ENCODE measurements at places on chromosomes 7 and 10.

- peak; percentile 42 for DNase-seq
Observed at GRCh38 chr10:66925896-66926715, at the start of gene LRRTM3. Gene LRRTM3 (plus strand): TSS chr10:66926036.

DNA sequence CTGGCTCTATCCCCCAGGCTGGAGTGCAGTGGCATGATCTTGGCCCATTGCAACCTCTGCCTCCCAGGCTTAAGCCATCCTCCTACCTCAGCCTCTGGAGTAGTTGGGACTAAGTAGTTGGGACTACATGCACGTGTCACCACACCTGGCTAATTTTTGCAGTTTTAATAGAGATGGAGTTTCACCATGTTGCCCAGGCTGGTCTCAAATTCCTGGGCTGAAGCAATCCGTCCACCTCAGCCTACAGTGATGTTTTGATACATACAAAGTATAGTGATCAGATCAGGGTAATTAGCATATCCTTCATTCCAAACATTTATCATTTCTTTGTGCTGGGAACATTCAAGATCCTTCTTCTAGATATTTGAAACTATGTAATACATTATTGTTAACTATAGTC is 22.5 kb upstream of the TNKS2 start:
- peak; percentile 7 for DNase-seq

DNA sequence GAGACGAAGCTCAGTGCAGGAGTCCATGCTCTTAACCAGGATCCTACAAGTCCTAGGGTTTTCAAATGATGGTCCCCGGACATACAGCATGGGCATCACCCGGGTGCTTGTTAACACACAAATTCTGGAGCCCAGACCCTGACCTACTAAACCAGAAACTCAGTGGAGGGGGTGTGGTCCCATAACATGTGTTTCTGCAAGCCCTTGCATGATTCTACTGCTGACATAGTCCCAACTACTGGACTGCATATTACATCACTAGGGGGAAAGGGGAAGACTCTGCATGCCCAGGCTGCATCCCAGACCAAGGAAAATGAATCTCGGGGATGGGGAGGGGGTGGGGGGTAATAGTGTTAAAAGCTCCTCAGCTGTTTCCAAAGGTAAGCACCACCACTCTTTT is 40.3 kb downstream of the GRB10 start:
- no peak for DNase-seq

DNA sequence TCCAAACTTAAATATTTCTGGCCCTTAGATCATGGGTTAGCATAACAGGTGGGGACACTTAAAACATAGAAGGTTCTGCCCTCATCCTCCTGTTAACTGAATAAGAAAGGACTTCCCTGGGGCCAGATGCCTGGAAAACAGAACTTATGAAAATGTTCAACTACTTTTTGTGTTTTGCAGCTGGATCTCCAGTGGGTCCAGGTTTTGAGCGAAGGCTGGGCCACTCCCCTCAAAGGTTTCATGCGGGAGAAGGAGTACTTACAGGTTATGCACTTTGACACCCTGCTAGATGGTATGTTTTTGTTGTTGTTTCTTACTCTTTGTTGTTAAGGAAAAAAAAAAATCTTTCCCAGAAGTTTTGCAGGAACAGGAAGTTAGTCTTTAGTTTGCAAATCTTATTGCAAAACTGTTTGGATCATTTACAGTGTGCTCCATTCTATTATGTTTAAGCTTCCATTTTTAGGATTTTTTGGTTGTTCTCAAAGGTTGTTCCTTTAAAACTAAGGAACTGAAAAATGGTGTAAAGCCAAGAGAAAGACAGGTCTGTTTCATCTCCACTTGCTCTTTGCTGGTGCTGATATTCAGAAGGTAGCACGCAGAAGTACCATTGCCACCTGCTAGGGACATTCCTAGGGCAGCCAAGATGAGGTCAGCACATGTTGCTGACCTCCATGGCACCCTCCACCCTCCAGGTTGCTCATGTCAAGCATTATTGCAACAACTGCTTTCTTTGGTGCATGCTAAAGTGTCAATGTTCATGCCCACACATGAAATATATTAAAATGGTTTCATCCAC is 56.1 kb downstream of the PAPSS2 start:
- peak; percentile 26 for DNase-seq

DNA sequence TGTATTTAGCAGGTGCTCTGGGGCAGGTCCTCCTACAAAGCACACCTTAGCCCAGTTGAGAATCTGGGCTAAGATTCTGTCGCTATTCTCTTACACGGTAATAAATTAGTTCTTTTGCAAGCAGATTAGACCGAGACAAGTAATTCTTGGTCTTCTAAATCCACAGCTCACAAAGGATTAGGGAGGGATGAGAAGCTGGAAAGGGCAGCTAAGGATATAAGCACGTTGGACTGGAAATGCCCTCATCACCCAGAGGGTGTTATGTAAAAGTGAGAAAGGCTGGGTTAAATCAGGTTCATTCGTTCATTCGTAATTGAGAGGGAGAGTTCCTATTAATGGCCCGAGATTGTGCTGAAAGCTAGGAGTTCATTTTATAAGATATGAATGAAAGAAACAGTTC is 41.8 kb downstream of the PFKFB3 start:
- peak; percentile 14 for DNase-seq

DNA sequence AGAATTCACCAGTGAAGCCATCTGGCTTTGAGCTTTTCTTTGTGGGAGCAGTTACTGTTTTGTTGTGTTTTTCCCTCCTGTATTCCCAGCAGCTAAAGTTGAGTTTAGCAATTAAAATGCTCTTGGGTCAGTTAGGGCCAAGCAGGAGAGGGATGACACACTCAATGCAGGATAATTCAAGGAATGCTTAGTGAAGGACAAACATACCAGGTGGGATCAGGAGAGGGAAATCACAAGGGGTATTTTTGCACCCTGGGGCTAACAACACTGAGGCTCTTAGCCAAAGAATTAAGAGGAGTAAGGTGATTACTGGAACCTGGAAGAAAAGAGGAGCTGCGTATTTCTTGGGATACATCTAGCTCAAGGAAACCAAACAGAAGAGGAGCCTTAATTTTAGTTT is 82.4 kb upstream of the KCND2 start:
- DNase-seq, result no peak

Measured in suppressor macrophage treated with lipopolysaccharide for 1 hour (primary cell).